ENCODE measurements at places on chromosomes 6 and 20.

DNA sequence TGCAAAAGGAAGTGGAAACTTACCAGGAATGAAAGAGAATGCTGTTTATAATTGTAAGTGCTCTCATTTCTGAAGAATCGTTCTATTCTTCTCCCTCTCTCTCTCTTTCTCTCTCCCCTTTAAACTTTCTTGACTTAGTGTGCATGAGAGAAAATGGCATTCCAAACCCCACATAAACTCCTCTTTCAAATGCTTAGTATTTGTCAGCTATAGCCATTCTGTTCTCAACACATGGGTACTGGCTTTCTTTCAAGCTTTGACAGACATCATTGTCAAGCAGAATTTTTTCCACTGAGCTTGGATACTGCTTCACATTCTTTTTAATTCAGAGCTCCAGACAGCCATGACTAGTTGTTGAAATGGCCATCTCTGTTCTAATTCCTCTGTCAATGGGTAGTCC is 51.1 kb upstream of the PREP start:
- DNase-seq, result no peak

GRCh38 chr20:50387218-50387995 is 122.8 kb upstream of the PTPN1 start:
- DNase-seq, result no peak

DNA sequence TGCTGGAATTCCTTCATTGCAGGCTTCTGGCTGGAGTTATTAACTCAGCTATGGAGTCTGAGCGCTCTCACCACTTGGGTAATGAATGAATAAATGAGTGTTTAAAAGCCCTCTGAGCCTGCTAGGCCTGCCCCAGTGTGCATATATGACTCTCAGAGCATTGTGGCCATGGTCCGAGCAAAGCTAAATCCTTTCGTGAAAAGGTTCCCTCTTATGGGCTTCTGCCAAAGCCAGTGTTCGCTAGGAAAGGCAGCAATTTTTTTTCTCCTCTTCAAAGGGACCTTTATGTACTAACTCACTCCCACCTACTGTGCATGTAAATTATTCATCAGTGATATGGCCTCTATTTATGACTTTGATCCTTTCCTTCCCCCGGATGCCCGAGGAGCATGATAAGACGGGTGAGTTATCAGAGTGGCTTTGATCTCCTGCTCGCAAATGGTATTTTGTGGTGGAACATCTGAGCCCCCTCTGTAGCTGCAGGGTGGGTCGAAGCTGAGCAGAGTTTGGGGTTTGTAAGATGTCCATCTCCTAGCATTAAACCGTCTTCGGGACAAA is 88.6 kb downstream of the LINC00237 start:
- DNase-seq, result no peak

- DNase-seq, result no peak
Observed at GRCh38 chr6:23705697-23706096, 420.3 kb upstream of the NRSN1 start.

DNA sequence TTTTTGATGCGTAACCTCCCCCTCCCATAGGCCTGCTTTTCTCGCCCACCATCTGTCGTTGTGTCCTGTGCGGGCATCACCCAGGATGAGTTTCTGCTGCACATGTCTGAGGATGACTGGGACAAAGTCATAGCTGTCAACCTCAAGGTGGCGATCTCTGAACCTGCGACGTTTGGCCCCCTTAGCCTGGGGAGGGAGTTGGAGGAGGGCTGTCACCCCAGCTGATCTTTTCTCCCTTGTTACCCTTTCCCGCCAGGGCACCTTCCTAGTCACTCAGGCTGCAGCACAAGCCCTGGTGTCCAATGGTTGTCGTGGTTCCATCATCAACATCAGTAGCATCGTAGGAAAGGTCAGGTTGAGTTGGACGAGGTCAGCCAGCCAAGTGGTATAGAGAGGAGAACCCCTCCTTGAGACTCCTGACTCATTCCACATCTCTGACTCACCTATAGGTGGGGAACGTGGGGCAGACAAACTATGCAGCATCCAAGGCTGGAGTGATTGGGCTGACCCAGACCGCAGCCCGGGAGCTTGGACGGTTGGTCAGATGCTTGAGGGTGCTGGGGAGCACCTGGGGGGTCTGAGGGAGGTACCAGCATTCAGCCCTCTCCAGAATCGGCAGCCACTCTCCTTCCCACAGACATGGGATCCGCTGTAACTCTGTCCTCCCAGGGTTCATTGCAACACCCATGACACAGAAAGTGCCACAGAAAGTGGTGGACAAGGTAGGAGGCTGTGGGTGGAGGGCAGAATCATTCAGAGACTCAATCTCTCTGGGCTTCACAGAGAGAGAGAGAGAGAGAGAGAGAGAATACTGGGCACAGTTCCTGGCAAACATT is 954 bp downstream of the HSD17B8 start:
- DNase-seq, result no peak

GRCh38 chr20:40265825-40266533 is 423.1 kb downstream of the MAFB start:
- peak; percentile 60 for DNase-seq

DNA sequence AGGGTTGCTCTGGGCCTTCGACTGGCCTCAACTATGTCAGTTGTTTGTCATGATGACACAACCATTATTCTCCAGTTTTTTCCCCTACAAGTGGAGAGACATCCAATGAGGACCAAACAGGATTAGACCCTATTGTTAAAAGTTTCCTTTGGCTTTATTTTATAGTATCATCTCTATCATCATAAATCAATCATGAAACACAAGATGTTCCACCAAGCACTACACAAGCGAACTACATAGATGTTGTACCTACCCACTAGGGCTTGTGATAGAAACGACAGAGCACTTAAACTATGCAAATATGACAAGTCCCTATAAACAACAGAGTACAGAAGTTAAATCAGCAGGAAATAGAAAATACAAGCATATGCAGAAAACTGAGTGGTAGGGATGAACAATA is 422.5 kb upstream of the MARCKS start:
- no peak for DNase-seq

DNA sequence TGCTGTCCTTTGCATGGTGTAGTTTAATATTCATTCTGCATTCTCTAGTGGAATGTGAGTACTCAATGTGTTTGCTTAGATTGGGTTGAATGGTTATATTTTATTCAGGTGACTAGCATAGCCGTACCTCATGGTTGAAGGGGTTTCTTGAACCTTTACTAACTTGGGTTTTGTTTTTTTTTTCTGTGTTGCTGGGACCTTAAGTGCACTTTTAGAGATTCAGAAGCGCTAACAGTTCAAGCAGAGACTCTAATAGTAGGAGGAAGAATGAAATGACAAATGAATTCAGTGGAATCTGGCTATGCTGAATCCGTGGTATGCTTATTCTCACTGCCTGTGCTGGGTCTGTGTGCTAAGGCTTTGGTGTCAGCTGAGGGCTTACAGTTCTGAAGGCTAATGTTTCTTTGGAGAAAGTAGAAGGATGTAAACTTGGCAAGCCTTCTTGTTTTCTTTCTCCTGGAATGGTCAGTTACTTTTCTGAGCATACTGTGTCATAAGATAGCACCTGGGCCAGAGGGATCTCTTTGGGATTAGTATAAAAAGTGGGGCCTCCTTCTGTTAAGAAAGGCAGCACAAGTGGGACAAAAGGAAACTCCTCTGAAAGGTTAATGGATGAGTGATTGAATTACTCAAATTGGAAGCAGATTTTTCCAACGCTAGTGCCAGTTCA is 28.7 kb downstream of the RNF144B start:
- DNase-seq, result peak; percentile 20

- no peak for DNase-seq
Observed at GRCh38 chr6:147378819-147379218, 129.7 kb upstream of the SAMD5 start.

DNA sequence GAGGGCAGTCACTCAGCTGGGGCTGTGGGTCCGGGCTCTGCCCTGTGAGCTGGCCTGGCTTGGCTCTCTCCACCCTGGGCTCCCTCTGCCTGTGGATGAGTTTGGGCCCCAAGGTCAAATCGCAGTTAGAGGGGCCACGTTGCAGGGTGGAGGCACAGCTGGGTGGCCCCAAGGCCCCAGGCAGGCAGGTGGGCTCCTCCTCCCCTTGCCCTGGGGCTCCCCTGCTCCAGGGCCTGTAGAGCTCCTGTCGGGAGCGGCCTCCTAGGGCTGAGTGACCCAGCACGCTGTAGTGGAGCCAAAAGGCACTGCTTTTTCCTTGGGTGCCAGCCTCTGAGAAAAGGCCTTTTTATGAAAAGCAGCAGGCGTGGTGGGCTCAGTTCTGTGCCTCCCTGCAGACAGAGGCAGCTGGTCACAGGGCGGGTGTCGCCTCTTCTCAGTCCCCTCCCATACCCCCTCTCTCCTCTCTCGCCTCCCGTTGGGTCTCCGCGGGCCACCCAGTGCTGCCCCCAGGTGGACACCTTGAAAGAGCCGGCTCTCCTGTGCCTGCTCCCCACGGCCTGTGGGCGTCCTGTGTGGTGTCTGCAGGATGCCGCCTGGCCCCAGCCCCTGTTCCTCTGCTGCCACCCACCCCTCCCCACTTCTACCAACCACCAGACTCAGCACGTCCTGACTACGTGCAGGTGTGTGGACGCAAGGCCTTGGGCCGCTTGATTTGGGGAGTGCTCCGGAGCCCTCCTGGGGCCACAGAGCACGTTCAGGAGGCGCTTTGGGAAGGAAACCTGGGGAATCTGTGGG is 13.2 kb downstream of the SS18L1 start:
- peak; percentile 78 for DNase-seq

Data from AG08395 (cell line).